Activated naive CD4-positive, alpha-beta T cell treated with anti-CD3 and anti-CD28 coated beads, Interleukin-2, amount 10 ng/mL, durations not matched to agents 5 hours and 36 hours (primary cell): ENCODE measurements at places on chromosomes 11 and 22. TPM values are rescaled to one million over a fixed set of nuclear protein-coding genes. Genes with fewer than 3 reads are reported as not detected.

The FGF19 gene
- not detected for total RNA-seq

The C11orf68 gene
- total RNA-seq, result 34.5 TPM

The MRPL11 gene
- 57.4 TPM for total RNA-seq

The OTOG gene
- total RNA-seq, result not detected

The CALCB gene
- 1.3 TPM for total RNA-seq

The GAL3ST3 gene
- not detected for total RNA-seq

The CNTN5 gene
- total RNA-seq, result not detected

The ACTN3 gene
- total RNA-seq, result not detected

The DDTL gene
- total RNA-seq, result 2.9 TPM

The OR10A2 gene
- total RNA-seq, result not detected

The FAM180B gene
- 0.15 TPM for total RNA-seq

The ARHGAP20 gene
- not detected for total RNA-seq

The GRM5 gene
- not detected for total RNA-seq

The RNF215 gene
- total RNA-seq, result 9.2 TPM

The SH3BP1 gene
- total RNA-seq, result 146 TPM

The DDI1 gene
- total RNA-seq, result not detected

The NPTXR gene
- total RNA-seq, result 1.4 TPM

The KLHDC7B gene
- total RNA-seq, result 6.4 TPM

The SPCS2 gene
- 170 TPM for total RNA-seq
